ENCODE measurements at places on chromosomes 4 and X.
A peak's percentile ranks its signal among the peaks of the same experiment; 100 is the strongest.

DNA sequence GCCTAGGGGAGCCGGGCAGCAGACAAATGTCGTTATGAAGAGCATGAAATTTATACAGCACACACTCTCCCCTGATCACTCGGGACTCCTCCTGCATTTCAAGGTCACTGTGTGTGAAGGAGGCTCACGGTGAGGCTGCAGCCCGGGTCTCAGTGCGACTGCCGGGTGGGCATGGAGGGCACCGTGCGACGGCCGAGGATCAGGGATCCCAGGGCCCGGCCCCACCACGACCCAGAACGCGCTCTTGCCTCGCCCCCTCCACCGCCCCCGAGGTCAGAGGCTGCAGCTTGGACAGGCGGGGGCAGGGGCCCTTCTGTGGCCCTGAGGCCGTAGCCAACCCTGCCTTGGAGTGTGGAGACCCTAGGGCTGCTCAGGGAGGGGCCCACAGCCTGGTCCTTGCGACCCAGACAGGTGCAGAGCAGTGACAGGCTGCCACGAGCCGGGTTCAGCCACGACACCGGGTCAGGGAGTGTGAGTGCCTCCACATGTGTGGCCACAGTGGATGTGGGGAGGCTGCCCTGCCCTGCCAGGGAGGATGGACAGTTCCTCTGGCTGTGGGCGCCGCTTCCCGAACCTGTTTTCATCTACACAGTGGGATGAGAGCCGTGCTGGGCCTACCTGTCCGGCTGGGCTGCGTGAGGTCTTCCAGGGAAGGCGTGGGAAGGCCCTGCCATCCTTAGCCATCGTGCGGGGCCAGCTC lies 89.3 kb upstream of the NKX1-1 start:
- DNase-seq: no peak

DNA sequence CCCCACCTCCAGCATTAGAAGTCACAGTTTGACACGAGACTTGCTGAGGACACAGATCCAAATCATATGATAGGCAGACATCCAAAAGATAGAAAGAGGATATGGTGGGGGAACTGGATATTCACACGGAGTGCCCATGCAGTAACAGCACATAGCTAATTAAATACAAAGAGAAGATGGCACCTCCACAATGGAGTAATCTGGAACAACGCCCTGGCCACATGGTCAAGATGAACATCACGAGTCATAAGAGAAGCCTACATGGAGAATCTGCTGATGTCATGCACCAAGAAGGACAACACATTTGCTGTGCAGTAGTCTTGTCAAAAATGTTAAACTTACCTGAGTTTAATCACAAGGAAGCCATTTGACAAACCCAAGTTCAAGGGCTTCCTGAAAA lies 10.1 kb upstream of the LOC101059915 start:
- DNase-seq: no peak

- DNase-seq: no peak
Observed at GRCh38 chrX:85159644-85160043, 83.9 kb downstream of the SATL1 start.

GRCh38 chr4:27248829-27249228 lies 388.2 kb downstream of the STIM2 start:
- DNase-seq: no peak

GRCh38 chr4:84954982-84955567 lies 11.4 kb downstream of the WDFY3 start:
- DNase-seq: no peak

GRCh38 chrX:3175659-3176438 lies 134.6 kb downstream of the ARSF start:
- DNase-seq: no peak

DNA sequence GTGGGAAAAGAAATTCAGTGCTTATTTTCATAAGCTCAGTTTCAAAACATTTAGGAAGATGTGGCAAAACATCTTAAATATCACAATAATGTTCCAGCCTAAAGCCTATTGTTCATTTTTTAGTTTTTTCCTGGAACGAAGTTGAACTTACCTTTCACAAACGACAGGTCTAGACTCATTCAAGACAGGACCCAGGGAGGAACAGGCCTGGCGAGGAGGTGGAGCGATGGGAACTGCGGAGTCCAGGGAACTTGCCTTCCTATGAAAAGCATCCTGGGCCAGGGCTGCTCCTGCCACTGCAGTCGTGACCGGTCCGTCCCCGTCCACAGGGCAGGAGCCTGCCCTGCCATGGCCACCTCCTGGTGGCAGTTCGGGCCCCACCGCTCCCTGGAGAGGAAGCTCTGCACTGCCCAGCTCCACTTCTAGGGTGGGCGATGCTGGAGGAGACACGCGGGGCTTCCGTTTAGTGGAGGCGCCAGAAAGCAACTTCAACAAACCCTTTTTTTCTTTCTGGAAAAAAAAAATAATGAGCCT lies 96.7 kb upstream of the CBR4 start:
- DNase-seq: no peak

GRCh38 chr4:26885912-26886274 lies 25.3 kb downstream of the STIM2 start:
- DNase-seq: peak; percentile 76

GRCh38 chrX:29902004-29902403 lies 313.4 kb upstream of the MAGEB2 start:
- DNase-seq: peak; percentile 3

- DNase-seq: no peak
Observed at GRCh38 chr4:98630737-98631454, 27.5 kb downstream of the TSPAN5 start.

DNA sequence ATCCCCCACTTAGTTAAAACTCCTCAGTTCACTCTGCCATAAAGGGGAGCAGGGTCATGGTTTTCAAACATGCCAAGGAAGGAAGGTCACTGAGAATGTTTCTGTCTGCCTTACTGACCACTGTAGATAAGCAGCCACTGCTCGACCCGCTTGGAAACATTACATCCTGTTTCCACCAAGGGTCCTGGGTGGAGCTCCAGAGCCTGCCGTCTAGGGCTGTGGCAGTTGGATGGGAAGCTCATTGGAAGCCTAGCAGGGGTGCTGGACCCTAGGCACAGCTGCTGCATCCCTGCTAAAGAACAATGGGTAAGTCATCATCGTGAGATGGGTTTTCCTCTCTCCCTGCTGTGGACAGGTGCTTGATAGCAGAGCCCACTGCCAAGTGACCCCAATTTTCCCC lies 76.0 kb upstream of the SRD5A3 start:
- no peak for DNase-seq

DNA sequence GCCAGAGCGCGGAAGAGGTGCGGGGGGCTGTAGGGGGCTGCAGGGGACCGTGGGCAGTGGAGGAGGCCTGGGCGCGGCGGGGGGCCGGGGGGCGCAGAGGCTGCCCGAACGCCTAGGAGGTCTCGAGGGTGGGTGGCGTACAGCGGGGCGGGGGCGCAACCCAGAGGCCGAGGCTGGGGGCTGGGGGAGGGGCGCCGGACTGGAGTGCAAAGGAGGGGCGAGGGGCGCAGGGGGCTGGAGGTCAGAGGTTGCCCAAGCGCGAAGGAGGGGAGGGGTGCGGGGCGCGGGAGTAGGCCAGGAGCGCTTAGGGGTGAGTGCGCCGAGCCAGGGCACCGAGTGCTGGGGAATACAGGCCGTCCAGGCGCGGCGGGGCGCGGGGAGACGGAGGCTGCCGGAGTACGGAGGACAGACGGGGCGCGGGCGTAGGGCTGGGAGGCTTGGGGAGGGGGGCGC lies 255 bp downstream of the GYG2 start:
- no peak for DNase-seq

- no peak for DNase-seq
Observed at GRCh38 chr4:14961292-14961691, 41.0 kb upstream of the CPEB2 start.

- DNase-seq: no peak
Observed at GRCh38 chr4:106652095-106652494, 283.5 kb upstream of the GIMD1 start.

GRCh38 chrX:20066968-20067708 lies 49.6 kb downstream of the MAP7D2 start:
- peak; percentile 39 for DNase-seq

GRCh38 chr4:34718576-34719245 lies 1525.6 kb downstream of the ARAP2 start:
- no peak for DNase-seq

DNA sequence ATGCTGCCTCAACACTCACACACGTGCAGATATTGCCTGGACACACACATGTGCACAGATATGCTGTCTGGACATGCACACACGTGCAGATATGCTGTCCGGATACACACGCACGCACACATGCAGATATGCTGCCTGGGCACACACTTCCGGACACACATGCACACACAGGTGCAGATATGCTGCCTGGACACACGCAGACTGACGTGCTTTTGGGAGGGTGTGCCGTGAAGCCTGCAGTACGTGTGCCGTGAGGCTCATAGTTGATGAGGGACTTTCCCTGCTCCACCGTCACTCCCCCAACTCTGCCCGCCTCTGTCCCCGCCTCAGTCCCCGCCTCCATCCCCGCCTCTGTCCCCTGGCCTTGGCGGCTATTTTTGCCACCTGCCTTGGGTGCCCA lies 14.7 kb downstream of the FGFRL1 start:
- DNase-seq: peak; percentile 17

- no peak for DNase-seq
Observed at GRCh38 chr4:153553819-153554170, 87.6 kb downstream of the TMEM131L start.

DNA sequence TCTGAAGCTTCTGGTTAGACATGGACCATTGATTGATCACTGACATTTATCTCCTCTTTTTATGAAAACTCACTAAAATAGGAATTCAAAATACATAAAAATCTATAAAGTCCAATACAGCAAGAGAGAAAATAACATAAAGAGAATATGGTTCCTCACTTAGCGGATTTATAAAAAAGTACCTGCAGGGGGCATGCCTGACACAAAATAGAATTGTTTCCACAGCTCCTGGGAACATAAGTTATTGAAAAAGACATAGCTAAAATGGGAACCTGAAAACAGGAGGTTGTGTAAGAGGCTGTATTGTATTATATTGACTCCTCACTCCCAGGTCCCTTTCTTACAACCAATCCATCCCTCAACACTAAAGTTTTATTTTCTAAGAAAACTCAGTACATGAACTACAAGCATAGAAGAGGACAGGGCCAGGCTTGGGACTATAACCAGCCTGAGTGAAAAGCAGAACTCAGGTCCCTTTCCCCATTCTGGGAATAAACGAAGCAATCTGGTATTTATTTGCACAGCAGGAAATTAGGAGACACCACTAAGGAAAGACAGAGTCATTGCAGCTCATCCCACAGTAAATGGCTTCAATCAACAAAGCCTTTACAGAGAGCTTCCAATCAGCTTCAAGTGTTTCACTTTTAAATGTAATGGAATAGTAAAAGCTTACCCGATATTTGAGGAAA lies 121.1 kb upstream of the NDST4 start:
- peak; percentile 19 for DNase-seq

DNA sequence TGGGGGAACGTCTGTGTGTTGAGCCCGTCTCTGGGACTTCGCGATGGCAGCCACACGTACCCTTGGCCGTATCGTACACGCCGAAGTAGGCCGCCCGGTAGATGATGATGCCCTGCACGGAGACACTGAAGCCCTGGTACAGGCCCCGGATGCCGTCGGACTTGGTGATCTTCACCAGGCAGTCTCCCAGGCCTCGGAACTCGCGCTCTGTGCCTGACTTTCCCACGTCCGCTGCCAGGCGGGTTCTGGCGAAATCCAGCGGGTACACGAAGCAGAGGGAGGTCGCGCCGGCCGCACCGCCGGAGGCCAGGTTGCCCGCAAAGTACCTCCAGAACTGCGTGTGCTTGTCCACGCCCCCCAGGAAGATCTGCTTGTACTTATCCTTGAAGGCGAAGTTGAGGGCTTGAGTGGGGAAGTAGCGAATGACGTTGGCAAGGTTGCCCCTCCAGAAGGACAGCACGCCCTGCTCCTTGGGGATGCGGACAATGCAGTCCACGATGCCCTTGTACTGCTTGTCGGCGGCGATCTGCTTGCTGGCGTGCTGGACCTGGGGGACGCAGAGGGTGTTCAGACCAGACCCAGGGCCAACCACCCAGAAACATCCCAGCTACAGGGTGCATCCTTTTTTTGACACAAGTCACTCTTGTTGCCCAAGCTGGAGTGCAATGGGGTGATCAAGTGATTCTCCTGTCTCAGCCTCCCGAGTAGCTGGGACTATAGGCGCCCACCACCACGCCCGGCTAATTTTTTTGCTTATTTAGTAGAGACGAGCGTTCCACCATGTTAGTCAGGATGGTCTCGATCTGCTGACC lies 2.5 kb downstream of the SLC25A6 start:
- DNase-seq: no peak

- DNase-seq: no peak
Observed at GRCh38 chr4:108336076-108336475, 167.3 kb upstream of the LEF1 start.

- no peak for DNase-seq
Observed at GRCh38 chrX:23887451-23887850, 20.3 kb downstream of the APOO start.

- no peak for DNase-seq
Observed at GRCh38 chrX:125287282-125287681, 32.4 kb upstream of the TEX13C start.

DNA sequence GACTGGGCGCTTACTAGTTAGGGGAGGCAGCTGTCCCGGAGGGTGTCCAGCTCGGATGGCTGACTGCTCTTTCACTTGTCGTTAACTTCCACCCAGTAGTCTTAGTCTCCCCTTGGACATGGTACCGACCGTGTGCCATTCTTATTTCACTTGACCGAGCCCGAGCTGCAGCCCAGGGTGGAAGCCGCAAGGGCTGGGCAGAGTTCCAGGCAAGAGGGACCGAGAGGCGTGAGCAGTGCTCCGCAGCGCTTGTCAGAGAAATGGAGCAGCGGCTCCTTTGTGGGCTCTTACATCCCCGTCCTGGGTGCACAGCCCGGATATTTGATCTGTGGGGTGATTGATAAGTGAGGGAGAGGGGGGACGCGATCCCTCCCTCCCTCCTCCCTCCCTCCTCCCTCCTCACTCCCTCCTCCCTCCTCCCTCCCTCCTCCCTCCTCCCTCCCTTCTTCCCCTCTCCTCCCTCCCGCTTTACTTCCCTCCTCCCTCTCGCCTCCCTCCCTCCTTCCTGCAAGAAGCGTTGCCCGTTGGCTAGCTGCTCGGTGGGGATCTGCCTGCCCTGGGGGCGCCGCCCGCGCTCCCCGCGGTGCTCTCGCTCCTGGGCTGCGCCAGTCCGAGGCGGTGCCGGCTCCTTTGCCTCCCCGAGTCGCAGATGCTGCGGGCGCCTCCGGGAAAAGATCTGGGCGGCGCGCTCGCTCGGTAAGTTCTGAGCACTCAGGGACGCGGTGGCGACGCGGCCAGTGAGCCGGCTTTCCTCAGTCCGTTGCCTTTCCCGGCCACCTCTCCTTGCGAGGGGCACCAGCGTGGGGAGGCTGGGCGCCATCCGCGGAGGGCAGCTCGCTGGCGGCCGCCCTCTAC lies at the start of gene SLITRK2:
SLITRK2 (plus strand) TSS at position 499 of the 855 bp plus-strand sequence. CDS start 4,597 bp downstream, outside the sequence.
- no peak for DNase-seq

- peak; percentile 14 for DNase-seq
Observed at GRCh38 chrX:148380107-148380506, 120.3 kb upstream of the AFF2 start.

DNA sequence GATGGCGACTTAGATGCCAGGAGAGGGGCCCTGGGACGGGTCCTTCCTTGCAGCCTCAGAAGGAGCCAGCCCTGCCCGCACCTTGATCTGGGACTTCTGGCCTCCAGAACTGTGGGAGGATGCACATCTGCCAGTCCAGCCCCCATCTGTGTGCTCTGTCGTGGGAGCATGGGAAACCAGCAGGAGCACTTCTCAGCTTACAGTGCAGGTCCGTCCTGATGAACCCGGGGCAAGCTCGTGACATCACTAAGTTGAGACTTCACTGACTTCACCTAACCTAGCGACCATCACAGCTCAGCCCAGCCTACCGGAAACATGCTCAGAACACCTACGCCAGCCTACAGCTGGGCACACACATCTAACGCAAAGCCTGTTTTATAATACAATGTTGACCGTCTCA lies 38.1 kb downstream of the ABLIM2 start:
- DNase-seq: no peak

GRCh38 chr4:14293582-14293981 lies 666.1 kb upstream of the BOD1L1 start:
- no peak for DNase-seq
